Muscle of arm (tissue), 14 donors: ENCODE measurements at places on chromosomes 7 and 10.
A peak's percentile ranks its signal among the peaks of the same experiment; 100 is the strongest.

DNA sequence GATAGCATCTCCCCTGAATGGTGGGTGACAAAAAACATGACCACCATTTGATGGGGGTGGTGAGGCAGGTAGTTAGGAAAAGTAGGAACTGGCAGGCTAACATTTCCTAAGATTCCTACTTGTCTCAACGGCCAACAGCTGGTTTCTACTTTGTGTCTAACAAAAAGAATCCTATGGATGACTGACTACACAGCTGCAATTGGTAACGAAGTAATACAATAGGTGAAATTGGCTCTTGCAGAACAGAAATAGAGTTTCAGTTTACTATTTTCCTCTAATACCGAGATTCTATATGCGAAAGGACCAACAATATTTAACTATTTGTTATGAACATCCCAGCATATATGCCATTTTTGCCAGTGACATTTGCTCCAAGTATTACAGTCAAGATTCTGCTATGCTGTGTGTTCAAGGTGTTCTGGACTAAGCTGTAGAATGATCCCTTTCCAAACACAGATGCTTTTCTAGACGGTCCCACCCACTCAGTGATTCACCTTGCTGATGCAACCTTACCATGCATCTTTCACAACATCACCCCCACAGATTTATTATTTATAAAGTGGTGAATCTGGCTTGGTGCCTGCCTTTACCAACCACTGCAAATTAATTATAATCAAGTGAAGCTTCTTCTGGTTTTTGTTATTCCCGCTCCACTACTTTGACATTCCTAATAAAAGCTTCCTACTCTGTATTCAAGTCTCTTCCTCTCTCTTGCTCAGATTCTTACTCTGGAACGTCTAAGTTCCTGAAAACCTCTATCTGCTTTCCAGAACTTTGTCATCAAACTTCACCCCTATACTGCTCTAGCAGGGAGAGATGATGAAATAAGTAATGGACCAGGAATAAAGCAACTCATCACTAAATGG is 16.8 kb downstream of the BBIP1 start:
- DNase-seq = no peak

DNA sequence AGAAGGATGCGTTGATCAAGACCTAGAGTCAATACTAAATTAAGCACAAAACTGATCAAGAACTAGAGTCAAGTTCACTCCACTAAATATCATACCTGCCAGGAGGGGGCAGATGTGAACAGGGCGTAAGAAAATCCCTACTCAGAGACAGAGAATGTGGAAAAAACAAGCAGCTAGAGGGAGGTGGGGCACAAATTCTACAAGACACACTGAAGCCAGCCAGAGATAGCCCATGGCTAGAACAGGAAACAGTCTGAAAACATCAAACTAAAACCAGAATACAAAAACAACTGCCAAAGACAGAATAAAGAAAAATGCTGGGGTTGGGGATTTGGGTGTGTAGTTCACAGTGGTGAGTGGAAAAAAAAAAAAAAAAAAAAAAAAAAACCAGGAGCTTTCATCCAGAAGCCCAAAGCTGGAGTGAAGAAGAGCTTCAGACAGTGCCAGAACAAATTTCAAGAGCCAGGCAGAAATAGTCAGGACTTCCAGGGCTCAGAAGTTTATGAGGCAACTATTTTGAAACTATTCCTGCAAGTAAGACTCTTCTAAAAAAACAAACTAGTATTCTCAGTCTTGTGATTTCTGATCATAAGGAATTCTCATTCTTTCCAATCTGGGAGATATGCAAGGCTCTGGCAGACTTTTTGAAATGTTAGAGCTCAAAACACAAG is 118.3 kb downstream of the CCDC71L start:
- peak; percentile 43 for DNase-seq

- peak; percentile 86 for DNase-seq
These were observed 91.3 kb downstream of the CD36 start for GRCh38 chr7:80729591-80730320.

- no peak for DNase-seq
These were observed 75.7 kb downstream of the SPAG6 start for GRCh38 chr10:22420787-22421517.
